ENCODE measurements at places on chromosomes 11 and 22. TPM values are rescaled to one million over a fixed set of nuclear protein-coding genes. Genes with fewer than 3 reads are reported as not detected.

The DNAJB7 gene
- not detected for total RNA-seq

The NCR3LG1 gene
- total RNA-seq = 8.4 TPM

The CCDC87 gene
- 0.56 TPM for total RNA-seq

The AGBL2 gene
- 1.8 TPM for total RNA-seq

The SCGB1D2 gene
- not detected for total RNA-seq

The EFEMP2 gene
- total RNA-seq = 154 TPM

Data from smooth muscle cell of the pulmonary artery (primary cell).